ENCODE measurements at places on chromosomes 1 and 21.

- DNase-seq: no peak
Observed at GRCh38 chr1:100786870-100787269, 67.3 kb downstream of the VCAM1 start.

DNA sequence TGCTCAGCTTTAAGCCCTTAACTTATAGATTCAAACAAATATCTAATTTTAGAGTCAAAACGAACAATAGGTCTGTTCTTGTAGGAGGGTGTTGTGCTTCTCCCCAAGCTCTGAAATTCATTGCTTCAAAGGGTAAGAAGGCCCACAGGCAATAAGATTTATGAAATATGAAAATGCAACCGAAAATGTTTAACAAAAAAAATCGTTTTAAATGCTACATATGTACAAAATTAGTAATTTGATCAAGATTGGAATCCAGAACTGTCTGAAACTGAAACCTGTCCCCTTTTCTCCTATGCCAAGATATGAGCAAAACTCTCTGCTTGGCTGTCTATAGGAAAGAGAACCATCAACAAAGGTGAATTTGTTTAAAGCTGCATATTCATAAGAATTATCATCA, 534.3 kb downstream of the PLPP3 start:
- no peak for DNase-seq

DNA sequence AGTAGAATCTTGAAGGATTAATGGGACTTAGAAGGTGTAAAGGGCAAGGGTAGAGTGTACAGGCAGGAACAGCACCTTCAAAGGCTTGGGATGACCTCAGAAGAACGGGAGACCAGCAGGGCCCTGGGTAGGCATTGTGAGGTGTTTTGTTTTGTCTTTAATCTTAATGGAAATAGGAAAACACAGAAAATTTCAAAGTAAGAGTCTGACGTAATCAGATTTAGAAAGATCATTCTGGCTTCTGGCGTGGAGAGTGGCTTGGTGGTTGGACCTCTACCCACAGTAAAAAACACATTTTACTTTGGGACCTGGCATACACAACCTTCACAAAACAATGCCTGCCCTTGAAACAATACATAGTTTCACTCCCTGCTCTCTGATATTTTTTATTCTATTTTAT, 4.1 kb downstream of the MOV10 start:
- no peak for DNase-seq

DNA sequence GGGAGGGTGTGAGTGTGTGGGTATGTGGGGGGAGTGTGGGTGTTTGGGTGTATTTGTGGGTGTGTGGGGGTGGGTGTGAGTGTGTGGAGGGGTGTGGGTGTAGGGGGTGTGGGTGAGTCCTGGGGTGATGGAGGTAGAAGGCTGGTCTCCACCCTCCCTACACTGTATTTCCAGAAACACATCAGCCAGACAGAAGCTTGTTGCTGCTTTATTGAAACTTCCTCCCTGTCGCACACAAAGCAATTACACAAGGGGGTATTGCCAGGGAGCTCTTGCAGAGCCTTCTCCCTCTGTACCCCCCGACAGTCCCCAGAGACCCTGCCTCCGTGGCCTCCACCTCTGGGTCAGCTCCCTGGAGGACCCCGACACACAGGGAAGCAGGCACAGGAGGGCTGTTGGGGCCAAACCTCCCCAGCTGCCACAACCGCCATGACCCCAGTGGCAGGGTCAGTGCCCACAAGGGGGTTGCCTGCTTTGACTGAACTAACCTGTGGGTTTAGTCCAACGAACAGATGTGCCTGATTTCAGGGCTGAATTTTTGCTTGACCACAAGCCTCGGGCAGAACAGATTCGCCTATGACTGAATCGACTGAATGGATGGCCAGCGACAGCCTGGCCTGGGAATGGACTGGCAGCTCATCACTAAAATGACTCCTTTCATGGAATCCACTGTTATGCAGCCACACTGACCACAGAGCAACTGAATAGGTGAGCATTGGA, 9.1 kb upstream of the MATN1 start:
- no peak for DNase-seq

- DNase-seq: no peak
Observed at GRCh38 chr1:89942825-89943658, 51.9 kb upstream of the ZNF326 start.

GRCh38 chr1:47411436-47411835, 4.6 kb upstream of the FOXE3 start:
- DNase-seq: no peak

DNA sequence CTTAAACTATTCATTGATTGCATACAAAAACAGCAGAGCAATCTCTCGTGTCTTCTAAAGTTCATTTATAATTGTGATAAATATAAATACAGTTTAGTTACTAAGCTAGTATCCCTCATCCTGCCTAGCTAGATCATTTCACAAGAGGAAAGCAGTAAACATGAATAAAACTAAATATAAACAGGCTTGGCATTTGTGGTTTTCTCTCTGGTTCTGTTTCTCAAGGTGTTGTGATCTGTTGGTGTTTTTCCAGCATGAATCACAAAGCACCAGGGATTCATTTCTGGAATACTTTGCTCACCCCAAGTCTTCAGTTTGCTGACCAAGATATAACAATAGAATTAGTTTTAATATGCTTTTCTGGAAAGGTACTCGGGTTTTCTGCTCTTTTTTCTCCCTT, 32.7 kb upstream of the GLIS1 start:
- DNase-seq: no peak

DNA sequence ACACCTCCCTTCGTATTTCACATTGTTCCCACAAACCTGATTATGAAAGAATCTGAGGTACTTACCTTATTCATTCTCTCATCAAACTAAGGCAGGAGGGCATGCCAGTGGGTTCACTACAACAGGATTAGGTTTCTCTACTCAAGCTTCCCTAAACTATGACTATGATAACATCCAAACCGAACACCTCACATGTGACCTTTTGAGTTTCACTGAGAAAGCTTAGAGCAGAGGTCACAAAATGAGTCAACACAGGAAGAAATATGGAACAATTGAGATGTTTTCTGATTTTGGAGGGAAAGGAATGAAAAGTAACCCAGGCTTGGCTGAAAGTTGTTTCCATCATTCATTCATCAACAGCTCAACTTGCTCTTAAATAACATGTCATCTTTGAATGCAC, 24.1 kb downstream of the UBR4 start:
- DNase-seq: no peak

DNA sequence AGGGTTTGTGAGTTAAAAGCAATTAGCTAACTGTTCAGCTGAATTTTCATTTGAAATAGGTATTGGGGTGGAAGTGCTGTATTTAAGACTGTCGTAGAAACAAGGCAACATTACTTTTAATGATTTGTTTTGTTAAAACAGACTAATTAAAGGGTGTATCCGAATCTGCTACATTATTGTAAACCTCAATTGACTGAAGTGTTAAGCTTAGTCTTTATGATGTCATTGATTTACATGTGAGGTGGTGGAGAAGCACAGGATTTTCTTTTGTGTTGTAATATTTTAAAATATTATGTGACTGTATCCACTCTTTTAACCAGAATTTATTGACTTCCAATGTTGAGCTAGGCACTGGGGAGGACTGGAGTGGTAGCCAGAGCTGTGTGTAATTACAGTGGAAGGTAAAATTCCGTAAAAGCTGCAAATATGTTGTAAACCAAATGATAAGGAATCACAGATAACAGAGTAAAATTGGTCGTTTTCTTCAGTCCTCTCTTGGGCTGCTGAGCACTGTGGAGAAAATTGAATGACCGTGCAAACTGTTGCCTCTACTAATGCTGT, 1.6 kb downstream of the HOOK1 start:
- DNase-seq: no peak

DNA sequence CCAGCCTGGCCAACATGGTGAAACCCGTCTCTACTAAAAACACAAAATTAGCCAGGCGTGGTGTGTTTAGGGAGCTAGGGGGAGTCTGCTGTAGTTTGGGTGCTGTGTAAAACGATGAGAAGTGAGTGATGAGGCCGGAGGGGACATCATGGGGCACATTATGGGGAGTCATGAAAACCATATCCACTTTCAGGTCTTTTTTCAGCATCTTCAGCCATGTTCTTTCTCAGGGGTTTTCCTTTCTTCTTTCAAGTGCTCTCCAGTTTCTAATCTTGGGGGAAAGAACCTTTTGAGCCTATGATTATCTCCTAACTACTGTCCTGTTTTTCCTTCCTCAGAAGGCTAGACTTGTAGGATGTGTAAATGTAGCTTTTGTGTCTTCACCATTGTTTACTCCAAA, 14.4 kb downstream of the KDM4A start:
- DNase-seq: no peak

GRCh38 chr1:169202791-169203665, 96.5 kb downstream of the ATP1B1 start:
- DNase-seq: no peak

- DNase-seq: no peak
Observed at GRCh38 chr21:43266534-43266933, 97.7 kb downstream of the CRYAA start.

GRCh38 chr1:45510036-45510971, 10.2 kb downstream of the MMACHC start:
- no peak for DNase-seq

- DNase-seq: peak; percentile 9
Observed at GRCh38 chr1:179228783-179229213, 679 bp downstream of the ABL2 start.

DNA sequence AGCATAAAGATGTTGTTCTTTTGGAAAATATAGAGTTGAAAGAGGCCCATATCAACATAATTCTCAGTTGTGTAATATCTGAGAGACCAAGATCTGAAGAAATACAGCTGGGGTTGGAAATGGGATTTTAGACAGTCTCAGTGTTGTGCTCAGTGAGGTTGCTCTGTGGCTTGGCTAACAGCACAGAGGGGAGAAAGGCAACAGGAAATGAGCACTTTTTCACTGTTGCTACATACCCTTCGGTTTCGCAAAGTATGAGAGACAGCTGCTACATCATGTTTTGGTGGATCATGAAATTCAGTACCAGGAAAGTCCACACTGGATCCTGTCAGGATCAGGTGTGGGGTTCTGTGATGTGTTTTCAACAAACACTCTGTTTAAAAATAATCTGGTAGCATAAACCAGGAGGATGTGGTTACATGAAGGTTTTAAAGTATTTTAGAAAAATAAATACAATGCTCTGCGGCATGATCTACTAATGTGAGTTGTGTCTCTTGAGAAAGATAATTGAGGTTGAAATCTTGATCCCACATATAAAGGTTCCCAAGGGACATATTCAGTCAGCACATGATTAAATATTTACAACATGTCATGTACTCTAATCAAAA, 7.0 kb upstream of the GPR88 start:
- no peak for DNase-seq

- no peak for DNase-seq
Observed at GRCh38 chr1:175572932-175573868, 170.2 kb downstream of the TNR start.

DNA sequence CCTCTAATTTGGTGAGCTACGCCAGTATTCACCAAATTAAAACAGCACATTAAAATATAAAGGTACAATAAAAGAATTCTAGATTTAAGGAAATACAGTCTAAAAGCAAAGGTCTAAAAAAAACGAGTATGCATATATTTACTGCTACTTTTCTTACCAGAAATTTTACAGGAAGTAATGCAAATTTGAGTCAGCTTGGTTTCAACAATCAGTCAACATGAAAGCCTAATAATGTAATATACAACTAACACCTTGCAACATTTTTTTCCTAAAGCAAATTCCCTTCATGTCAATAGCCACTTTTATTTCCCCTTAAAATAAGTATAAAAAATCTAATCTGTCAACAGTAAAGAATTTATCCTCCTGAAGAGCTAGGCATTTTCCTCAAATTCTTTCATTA, 11.9 kb downstream of the PTP4A2 start:
- no peak for DNase-seq

GRCh38 chr1:223102797-223103533, 40.1 kb downstream of the TLR5 start:
- DNase-seq: no peak

GRCh38 chr21:14454016-14455009, 71.4 kb upstream of the HSPA13 start:
- DNase-seq: no peak

DNA sequence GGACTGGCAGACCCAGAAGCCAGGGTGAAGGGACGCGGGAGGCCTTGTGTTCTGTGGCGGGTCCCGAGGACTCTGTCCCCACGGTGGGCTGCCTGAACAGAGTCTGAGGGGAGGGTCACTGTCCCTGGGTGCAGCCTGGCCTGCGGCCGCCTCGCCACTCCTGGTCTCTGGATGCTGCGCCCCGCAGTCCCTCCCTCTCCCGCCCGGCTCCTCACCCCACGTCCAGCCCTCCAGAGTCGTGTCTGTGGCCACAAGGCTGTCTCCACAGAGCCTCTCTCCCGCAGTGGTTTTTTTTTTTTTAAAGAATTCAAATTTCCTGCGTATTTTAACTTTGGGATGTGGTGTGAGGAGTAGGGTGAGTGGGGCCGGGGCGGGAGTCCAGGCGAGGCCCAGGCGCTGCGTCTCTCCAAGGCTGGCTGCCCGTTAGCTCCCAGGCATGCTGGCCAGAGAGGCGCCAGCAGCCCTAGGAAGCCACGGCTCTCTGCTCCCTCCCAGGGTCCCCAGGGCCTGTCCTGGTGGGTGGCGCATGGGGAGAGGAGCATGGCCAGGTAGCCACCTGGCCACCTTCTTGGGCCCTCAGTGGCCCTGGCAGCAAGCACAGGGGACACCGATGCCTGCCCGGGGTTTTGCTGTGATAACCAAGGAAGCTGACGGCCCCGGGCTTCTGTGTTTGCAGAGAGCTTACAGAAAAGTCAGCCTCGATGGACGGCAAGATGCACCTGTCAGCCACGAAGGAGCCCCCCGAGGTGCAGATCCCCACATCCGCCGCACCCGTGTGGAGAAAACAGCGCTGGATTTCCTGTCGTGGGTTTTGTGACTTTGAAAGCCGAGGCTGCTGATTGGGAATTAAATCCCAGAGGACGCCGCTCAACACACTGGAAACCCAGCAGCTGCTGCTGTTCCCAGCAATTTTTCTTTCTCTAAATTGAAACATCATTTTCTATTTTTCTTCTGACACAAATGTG, 72.8 kb downstream of the MORN1 start:
- DNase-seq: no peak

GRCh38 chr1:32775640-32776337, 41.4 kb downstream of the YARS1 start:
- no peak for DNase-seq

DNA sequence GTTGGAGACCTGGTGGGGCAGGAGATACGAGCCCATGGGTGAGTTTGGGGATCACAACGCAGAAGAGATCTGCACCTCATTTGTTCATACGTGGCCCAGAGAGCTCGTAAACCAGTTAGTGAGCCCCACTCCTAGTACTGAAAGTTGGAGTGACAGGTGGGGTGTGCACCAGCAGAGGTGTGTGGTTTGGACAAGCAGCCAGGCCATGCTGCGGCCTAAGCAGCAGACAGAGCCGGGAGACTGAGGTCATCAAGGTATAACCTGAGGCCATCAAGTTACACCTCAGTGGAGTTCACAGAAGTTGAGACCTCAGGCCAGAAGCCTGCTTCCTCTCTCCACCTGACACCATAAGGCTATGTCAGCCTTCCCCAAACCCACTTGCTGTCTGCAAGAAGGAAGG, 27.6 kb downstream of the KCNJ6 start:
- no peak for DNase-seq

GRCh38 chr1:203536980-203537455, 43.1 kb downstream of the OPTC start:
- DNase-seq: no peak

- DNase-seq: peak; percentile 72
Observed at GRCh38 chr1:109643385-109644230, 12.3 kb upstream of the GSTM4 start.
